ENCODE measurements at places on chromosomes 4 and X.

- DNase-seq, result no peak
These were observed 92.6 kb downstream of the LNX1 start for GRCh38 chr4:53498706-53499105.

DNA sequence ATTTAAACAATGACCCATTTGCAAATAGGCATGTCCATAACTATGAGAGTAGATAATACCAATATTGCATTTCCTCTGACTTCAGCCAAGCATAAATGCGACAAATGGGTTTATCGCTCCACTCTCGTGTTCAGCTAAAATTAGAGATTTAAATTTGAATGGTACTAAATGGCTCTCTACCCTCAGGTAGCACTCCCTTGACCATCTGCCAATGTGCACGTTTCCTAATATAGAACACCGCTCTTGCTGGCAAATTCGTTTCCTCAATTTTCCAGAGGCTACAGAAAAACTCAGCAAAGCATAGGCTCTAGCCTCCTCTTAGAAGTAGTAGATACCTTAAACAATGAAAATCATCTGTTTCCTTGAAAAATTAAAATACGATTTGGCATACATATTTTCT, 251.6 kb downstream of the ADGRA3 start:
- DNase-seq, result no peak

DNA sequence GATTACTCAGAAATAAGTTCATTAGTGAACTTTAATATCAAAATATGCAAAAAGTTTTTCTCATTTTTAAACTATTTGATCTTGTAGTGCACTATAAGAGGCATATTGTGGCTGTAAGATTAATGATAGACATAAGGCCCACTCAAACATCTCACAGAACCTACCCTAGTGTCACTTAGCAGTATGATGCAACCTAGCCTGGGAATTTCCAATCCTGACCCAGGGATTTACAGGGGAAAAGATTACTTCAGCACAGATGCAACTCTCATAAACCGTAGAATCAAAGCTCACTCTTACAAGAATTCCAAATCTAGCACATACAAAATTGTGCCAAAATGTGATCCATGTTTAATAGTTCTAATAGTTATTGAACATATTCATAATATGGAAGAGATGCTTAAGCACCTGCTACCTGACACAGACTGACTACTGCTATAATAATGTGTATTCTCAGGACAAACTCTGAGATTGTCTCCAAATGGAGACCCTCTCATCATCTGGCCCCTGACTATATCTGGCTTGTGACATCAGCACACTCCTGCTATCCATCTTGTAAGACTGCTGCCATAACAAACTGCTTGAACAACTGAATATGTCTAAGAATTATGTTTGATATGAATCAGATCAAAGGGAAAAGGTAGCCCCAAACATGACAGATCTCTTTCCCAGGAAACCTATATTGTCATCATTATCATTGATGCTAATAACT, 271.9 kb downstream of the PABPC4L start:
- DNase-seq, result no peak

DNA sequence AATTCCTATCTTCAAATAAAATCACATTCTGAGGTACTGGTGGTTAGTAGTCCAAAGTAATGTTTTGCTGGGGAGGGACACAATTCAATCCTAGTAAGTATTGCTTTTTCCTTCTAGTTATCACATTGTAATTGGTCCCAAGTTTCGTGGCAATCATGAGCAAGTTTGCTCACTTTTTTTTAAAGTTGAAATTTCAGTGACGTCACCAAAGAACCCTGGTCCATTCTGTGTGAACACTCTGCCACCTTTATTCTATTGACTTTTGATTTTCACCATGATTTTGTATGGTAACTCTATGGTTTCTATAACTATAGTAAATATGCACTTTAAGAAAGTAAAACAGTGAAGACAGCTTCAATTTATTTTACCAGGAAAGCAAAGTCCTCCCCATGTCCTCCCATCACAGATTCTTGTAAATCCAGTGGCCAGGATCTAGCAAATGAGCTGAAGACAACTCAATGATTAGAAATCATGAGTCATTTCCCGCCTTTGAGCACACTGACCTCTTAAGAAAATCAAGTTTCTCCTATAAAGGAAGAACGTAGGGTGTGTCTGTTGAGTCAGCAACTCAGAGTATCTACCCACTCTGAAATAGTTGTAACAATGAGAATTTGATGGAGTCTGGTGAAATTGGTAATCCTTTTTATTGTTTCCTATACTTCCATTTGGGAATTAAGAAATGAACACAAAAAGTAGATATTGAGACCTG, 1306.6 kb upstream of the PABPC4L start:
- DNase-seq, result no peak

GRCh38 chr4:165667969-165668368, 205.1 kb upstream of the TLL1 start:
- DNase-seq, result no peak

GRCh38 chr4:8819473-8820177, 52.0 kb downstream of the HMX1 start:
- no peak for DNase-seq

DNA sequence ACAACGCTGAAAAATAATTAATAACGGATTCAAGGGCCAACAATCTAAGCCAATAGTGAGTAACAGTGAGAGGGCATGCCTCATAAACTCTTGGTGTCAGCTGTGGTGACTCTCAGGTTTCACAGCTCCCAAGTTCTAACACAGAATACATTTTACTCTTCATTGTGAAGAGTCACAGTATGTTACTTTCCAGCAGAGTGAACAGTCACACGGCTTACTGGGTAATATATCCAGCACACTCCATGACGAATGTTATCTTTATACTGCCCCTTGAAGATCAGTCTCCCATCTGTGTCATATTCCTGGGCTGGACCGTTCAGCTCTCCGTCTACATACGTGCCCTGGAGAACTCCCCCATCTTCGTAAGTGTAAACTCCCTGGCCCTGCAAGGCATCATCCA, 23.1 kb downstream of the SETD7 start:
- no peak for DNase-seq

DNA sequence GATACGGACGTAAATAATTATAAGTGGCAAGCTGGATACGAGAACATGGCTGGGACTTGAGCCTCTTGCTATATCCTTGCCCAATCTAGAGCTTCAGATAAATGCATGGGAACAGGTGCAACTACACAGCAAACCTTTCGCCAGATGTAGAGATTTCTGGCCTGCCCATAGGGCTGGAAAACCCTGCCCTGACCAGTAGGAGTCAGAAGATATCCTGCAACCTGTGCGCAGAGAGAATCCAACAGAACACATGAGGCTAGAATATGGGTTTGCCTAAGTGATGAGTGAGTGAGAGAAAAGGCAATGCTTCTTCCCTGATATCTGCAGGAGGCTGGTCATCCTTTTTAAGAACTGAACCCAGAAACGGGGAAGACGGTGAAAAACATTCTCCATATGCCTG, 805.3 kb upstream of the TENM3 start:
- no peak for DNase-seq

DNA sequence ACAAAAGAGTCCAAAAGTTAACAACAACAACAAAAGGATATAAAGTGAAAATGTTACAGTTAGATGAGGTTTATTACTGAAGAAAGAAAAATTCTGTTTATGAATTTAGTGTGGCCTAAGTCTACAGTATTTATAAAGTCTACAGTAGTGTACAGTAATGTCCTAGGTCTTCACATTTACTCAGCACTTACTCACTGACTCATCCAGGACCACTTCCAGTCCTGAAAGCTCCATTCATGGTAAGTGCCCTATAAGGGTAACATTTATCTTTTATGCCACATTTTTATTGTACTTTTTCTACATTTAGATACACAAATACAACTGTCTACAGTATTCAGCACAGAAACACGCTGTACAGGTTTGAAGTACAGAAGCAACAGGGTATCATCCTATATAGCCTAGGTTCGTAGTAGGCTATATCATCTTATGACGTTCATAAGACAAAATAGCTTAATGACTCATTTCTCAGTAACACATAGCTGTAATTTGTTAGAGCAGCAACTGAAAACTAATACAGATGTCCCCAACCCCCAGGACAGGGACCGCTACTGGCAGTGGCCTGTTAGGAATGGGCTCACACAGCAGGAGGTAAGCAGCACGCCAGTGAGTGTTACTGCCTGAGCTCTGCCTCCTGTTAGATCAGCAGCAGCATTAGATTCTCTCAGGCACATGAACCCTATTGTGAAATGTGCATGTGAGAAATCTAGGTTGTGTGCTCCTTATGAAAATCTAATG, 61.3 kb downstream of the CENPC start:
- no peak for DNase-seq

GRCh38 chr4:15703439-15703838, 574 bp downstream of the BST1 start:
- no peak for DNase-seq

DNA sequence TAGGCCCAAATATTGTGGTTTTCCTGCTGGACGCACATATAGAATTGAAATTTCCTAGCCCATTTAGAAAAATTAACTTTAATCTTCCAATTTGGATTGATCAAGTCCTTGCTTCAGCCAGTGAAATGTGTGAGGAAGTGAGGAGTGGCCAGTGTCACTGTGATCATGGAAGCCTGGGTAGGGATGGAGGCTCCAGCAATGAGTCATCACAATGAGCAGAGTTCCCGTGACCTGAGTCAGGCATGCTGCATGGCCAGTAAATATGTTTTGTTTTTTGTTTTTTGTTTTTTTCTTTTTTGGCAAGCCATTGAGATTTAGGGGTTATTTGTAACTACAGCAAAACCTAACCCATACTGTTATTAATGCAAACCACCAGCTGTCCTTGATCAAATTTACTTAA, 52.1 kb downstream of the IDS start:
- DNase-seq, result no peak

GRCh38 chrX:6026429-6026828, 202.2 kb downstream of the NLGN4X start:
- no peak for DNase-seq

DNA sequence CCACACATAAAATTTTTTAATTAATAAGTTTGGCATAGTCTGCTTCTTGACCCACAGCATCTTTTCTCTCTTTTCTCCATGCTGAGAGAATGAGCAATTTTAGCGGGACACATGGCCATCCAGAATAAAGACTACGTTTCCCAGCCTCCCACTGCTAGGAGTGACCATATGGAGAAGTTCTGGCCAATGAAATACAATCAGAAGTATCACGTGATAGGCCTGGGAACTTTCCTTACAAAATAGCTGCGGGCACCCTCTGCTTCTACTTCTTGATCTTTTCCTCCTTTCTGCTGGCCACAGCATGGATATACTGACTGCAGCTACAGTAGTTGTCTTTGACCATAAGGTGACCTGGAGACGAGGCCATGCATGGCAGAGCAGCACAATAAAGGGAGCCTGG, 348.0 kb downstream of the BCOR start:
- no peak for DNase-seq

DNA sequence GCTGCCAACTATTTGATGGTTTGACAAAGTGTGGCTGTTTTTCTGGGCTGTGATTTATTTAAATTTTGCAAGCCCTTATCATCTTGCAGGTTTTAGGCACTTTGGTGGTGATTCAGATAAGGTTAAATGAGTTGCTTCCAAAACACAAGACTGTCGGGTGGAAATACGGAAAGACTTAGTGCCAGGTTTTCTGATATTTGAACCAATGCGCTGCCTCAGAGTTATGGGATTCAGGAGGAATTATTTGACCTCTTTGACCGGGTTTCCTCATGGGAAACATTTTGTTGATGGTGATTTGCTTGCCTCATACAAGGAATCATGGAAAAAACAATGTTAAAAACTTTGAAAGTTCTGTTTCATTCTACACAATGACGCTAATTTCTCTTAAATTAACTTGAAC, 136.1 kb upstream of the MAP9 start:
- no peak for DNase-seq

DNA sequence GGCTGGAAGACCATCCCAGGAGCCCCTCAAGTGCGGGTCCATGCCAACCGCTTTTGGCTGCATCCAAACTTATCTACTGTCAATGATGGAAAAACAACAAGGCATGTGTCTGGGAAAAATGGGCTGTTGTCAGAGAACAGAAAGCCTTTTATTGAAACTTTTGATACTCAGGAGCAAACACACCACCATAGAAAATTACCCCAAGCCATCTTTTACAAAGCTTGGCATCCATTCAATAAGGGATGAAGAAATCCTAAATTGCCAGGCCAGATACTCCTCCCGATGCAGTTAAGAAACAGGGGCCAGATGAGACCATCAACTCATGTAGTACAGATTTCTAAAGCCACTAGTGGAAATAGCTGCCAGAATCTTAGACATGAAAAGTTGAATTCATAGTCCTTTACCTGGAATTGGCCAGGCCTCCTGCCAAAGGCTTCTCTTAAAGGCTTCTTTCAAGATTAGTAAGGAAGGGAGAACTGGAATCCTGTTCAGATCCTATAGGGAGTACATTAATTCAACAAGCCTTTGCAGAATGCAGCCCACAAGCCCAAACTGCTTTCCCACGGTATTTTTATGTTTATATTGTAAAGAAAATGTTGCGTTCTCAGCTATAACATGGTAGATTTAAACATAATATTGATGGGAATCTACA, 145.4 kb upstream of the MAP3K15 start:
- DNase-seq, result no peak

- no peak for DNase-seq
These were observed 40.3 kb upstream of the ATXN3L start for GRCh38 chrX:13360146-13360545.

GRCh38 chrX:9977635-9978034, 10.5 kb downstream of the CLDN34 start:
- DNase-seq, result no peak

DNA sequence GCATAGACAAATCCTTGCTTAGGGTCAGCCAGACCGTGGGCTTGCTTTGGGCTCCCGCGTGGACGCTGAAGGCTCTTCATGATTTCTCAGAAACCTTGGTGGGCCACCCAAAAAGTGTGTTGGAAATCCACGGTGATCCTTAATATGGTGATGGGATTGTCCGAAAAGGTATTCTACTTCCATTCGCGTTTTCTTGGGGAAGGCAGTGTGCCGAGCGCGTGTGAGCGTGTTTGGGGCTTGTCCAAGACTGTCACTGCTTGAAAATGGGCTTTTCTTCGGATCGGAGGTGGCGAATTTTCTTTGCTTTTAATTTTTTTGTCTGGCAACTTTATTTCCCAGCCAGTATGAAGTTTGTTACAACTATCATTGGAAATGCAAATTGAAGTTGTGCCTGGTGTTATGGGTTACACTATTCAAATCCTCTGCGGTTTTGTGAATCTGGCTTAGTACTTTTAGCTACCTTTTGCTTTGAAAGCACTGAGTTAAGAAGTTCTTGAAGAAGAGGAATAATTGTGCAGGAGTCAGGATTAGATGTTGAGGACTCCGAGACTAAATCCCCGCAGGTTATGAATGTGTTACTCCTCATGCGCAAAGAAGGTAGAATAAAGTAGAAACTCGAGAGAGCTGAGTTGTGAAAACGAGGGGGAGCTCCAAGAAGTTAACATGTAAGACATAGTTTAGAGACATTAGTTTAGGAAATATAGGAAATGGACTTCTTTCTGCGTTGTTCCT, 3.2 kb downstream of the SPRY1 start:
- no peak for DNase-seq

Data from CD4-positive, alpha-beta T cell treated with Interleukin-2 at 100 ng/mL for 4 hours (primary cell).